ENCODE measurements at places on chromosomes 7 and 10. TPM values are rescaled to one million over a fixed set of nuclear protein-coding genes. Genes with fewer than 3 reads are reported as not detected.

SLC13A4 gene
- total RNA-seq = not detected

ATP6V0E2 gene
- 55.6 TPM for total RNA-seq

UCMA gene
- total RNA-seq = not detected

HMX2 gene
- not detected for total RNA-seq

TRDMT1 gene
- 9.8 TPM for total RNA-seq

PTN gene
- total RNA-seq = not detected

SERPINE1 gene
- total RNA-seq = 0.27 TPM

EFCAB10 gene
- not detected for total RNA-seq

SPAM1 gene
- not detected for total RNA-seq

UPP1 gene
- total RNA-seq = 77.1 TPM

FBXL13 gene
- total RNA-seq = not detected

PNLIP gene
- total RNA-seq = not detected

MRLN gene
- not detected for total RNA-seq

PKD2L1 gene
- 0.14 TPM for total RNA-seq

SORCS3 gene
- not detected for total RNA-seq

CTTNBP2 gene
- not detected for total RNA-seq

DYDC1 gene
- not detected for total RNA-seq

OR2A42 gene
- total RNA-seq = not detected

AKR1D1 gene
- not detected for total RNA-seq

SEMA3A gene
- 0.59 TPM for total RNA-seq

ASIC3 gene
- 6.0 TPM for total RNA-seq

KLLN gene
- 0.86 TPM for total RNA-seq

KCND2 gene
- total RNA-seq = not detected

LGI1 gene
- total RNA-seq = not detected

PRLHR gene
- total RNA-seq = not detected

PILRA gene
- total RNA-seq = 11.5 TPM

RASA4 gene
- total RNA-seq = 39.4 TPM

ACTR3C gene
- 11.7 TPM for total RNA-seq

SPDYE1 gene
- not detected for total RNA-seq

NRP1 gene
- total RNA-seq = 2.8 TPM

TMEM213 gene
- not detected for total RNA-seq

UBE2D4 gene
- 10.3 TPM for total RNA-seq

LLCFC1 gene
- not detected for total RNA-seq

TRPV5 gene
- not detected for total RNA-seq

GRID1 gene
- total RNA-seq = not detected

WNT16 gene
- not detected for total RNA-seq

HTR7 gene
- total RNA-seq = not detected

ZPBP gene
- not detected for total RNA-seq

ZNF736 gene
- 24.9 TPM for total RNA-seq

ACTL6B gene
- total RNA-seq = not detected

LFNG gene
- total RNA-seq = 86.6 TPM

THSD7A gene
- not detected for total RNA-seq

STEAP4 gene
- total RNA-seq = not detected

FAM221A gene
- total RNA-seq = 3.6 TPM

CYP3A5 gene
- total RNA-seq = not detected

CNNM1 gene
- 0.14 TPM for total RNA-seq

COL26A1 gene
- not detected for total RNA-seq

ATG9B gene
- 9.6 TPM for total RNA-seq

SPDYE2B gene
- total RNA-seq = not detected

RSPH10B2 gene
- total RNA-seq = 0.20 TPM

HOXA5 gene
- not detected for total RNA-seq

MEPCE gene
- total RNA-seq = 42.6 TPM

GNAT3 gene
- not detected for total RNA-seq

HELLS gene
- 160 TPM for total RNA-seq

WNT2 gene
- not detected for total RNA-seq
